ENCODE measurements at places on chromosomes 11 and 22. TPM values are rescaled to one million over a fixed set of nuclear protein-coding genes. Genes with fewer than 3 reads are reported as not detected.

The DNAJB7 gene
- total RNA-seq = not detected

GRCh38 chr11:32018672-32019071 is 72.2 kb upstream of the RCN1 start:
- DNase-seq = no peak

The PANX2 gene
- total RNA-seq = 0.63 TPM

The CCDC157 gene
- 2.1 TPM for total RNA-seq

The TRIM22 gene
- total RNA-seq = 49.1 TPM

DNA sequence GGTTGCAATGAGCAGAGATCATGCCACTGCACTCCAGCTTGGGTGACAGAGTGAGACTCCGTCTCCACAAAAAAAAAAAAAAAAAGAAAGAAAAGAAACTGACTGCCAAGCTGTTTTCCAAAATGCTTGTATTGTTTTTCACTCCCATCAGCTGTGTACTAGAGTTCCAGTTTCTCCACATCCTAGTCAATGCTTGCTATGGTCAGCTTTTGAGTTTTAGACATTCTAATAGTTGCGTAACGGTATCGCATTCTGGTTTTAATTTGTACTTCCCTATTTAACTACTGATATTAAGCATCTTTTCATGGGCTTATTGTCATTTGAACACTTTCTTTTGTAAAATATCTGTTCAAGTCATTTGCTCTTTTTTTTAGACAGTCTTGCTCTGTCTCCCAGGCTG is 55.7 kb downstream of the TSPAN18 start:
- no peak for DNase-seq

The MOGAT2 gene
- 2.2 TPM for total RNA-seq

The MS4A6E gene
- total RNA-seq = not detected

The ADAMTS15 gene
- total RNA-seq = 16.4 TPM

The ACR gene
- total RNA-seq = not detected

GRCh38 chr11:69309631-69310280 is 15.8 kb downstream of the MYEOV start:
- no peak for DNase-seq

GRCh38 chr11:70322666-70323065 is 52.2 kb downstream of the PPFIA1 start:
- no peak for DNase-seq

GRCh38 chr11:128684549-128685401 is 9.1 kb upstream of the FLI1 start:
- DNase-seq = no peak

GRCh38 chr11:116791002-116791812 is 472 bp downstream of the APOA5 start:
- no peak for DNase-seq

The POU2AF2 gene
- not detected for total RNA-seq

The C22orf31 gene
- total RNA-seq = not detected

GRCh38 chr22:32144496-32145274 is 14.4 kb downstream of the C22orf42 start:
- no peak for DNase-seq

- no peak for DNase-seq
Measured at GRCh38 chr11:18264677-18265555, 1.1 kb upstream of the SAA1 start.

DNA sequence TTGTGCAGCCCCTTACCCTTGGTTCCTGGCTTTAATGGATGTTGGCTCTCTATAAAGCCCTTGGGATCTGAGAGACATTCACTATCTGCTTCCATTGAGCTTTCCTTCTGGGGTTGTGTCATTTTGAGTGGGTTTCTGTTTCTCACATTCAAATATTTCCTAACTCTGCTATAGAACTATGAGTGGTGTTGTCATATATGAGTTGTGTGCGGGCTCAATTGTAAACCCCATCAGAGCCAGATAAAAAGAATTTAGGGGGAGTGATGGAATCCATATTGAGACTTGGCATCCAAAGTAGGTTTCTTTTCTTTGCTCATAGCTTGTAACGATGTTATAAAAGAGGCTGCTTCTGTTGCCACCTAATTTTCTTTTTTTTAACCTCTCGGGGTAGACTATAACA is 41.8 kb upstream of the SPON1 start:
- DNase-seq = no peak
